Femur (tissue), 1 donor: ENCODE measurements at places on chromosomes 2 and 18.

GRCh38 chr2:158009399-158009798 is 92.3 kb upstream of the UPP2 start:
- peak; percentile 49 for DNase-seq

DNA sequence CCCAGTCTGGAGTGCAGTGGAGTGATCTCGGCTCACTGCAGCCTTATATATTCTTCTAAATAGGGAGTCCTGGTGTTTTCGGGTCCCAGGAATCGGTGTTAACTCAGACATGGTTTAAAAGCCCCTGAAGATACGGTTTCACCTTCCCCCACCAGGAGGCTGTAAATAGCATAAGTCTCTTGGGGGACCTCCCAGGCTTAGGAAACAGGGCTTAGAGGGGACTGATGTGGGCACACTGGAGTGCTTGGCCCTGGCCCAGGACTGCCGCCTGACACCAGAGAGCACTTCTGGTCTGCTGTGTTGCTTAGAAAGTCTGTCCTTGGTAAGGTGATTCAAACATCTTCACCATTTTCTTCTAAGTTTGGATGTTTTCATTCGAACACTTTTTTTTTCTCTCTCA is 39.7 kb upstream of the MAP4K4 start:
- DNase-seq = no peak

- DNase-seq = no peak
Observed at GRCh38 chr2:96359310-96359709, 23.7 kb downstream of the NCAPH start.

DNA sequence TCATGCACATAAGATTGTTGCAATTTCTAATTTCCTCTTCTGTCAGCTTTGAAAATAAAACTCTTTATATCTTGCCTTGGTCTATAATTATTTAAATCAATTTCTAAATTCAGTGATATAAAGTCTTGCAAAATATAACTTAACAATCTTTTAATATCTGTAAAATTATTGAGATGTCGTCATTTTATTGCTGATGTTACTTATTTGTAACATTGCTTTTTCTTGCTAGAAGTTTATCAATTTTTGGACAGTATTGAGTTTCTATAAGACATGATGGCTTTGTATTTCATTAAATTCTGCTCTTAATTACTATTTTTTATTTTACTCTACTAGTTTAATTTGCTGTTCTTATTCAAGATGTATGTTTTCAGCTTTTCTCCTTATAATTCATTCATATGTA is 1036.5 kb downstream of the TMEM182 start:
- DNase-seq = no peak

GRCh38 chr2:166805753-166806152 is 82.5 kb upstream of the XIRP2 start:
- DNase-seq = no peak

DNA sequence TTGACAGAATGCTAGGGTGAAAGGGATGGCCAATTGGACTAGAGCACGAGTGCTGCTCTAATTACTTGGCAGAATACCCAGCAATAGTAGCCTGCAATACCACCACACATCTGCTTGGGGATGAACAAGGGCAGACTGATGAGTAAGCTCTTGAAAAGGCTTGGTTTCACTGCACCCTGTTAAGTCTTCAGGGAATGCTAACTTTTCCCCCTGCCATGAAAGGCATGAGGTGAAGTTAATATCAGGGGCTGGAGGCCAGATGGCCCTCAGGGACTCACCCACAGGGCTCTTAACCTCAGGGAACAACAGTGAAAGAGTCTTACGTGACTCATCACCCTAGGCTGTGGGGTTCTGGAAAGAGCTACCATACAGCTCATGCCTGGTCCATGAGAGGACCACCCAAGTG is 51.7 kb upstream of the MYL1 start:
- DNase-seq = no peak

DNA sequence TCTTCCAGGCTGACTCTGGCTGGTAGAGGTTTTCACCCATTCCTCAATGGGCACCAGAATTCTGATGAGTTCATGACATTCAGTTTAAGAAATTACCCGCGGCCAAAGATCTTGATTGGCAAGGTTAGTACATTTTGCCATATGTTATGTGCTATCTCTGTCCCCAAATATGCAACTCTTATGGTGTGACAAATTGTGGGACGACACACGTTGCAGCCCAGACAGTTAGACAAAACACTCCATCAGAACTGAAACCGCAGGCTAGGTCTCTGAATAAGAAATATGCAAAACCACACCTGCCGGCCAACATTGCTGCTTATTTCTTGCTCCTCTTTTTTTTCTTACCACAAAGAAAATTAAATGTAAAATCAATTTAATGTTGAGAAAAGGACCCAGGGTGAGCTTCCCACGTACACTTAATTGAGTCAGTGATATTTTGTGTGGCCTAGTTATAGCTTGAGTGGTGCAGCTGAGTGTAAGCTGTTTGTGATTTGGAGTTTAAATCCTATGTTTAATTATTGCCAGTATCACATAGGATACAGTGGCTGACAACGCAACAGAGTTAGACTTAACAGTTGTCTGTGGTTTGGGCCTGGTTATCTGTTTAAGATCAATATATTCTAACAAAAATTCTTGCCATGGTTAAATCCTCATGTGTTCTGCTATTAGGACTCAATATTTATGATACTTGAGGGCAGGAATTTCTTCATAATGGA is 35.7 kb upstream of the LTBP1 start:
- DNase-seq = no peak
